ENCODE measurements at places on chromosomes 16 and 17.

GRCh38 chr17:73432624-73433190 is 120.9 kb upstream of the CDC42EP4 start:
- DNase-seq = no peak

DNA sequence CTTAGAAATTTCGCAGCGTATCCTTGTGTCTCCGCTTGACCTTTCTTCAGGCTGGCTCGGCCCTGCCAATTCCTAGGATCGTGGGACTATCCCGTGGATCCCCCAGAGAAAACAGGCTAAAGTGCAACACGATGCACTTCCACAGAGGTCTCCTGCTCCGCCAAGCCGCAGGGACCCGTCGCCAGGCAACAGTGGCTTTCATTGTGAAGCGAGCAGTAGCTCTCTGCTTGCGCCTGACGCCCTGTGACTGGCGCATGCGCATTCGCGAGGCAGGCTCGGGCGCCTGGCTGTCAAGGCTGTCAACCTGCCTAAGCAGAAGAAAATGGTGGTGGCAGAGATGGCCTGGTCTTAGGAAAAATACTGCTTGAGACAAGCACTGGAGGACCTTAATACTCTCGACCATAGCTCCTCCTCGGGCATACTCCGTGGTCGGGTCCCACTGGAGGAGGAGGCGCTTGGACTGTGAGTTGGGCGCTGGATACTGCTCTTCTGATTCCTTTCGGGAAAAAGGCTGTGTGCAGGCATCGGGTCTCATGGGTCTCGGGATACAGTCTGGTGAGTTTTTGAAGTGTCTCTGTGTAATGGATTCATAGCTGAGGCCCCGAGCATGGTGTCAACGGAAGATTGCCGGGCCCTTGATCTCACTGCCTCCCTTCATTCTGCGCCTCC is 2336.1 kb downstream of the TP53TG3F start:
- no peak for DNase-seq

- DNase-seq = no peak
Observed at GRCh38 chr17:64275016-64275415, 12.0 kb upstream of the TEX2 start.

GRCh38 chr17:11506635-11507034 is 91.6 kb upstream of the DNAH9 start:
- DNase-seq = peak; percentile 12

GRCh38 chr16:52634104-52634503 is 87.2 kb upstream of the TOX3 start:
- DNase-seq = no peak

- no peak for DNase-seq
Observed at GRCh38 chr16:53103811-53104210, 49.0 kb downstream of the CHD9 start.

DNA sequence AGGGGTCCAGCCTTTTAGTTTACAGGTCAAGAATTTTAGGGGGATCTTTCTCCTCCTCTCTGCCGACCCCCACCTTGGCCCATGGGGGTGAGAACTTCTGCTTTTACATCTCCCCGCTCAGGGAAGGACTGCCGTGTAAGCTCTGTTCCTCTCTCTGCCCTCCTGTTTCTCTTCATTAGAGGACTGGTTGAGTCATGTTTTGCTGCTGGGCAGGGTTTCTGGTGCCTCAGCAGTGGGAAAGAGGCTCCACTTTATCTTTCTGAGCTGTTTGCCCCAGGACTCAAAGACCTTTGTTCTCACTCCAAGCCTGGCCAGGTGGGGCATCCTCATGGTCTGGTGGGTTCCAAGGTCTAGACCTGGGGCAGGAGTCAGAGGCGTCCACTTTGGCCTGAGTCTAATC is 93.0 kb downstream of the UTP18 start:
- DNase-seq = no peak

GRCh38 chr16:75458029-75458428 is 6.5 kb downstream of the TMEM170A start:
- DNase-seq = no peak

All from erythroblast (primary cell).